Globus pallidus (tissue), 1 donor: ENCODE measurements at places on chromosomes 6 and 20.

GRCh38 chr6:25971187-25971821, 8.7 kb downstream of the TRIM38 start:
- DNase-seq = no peak

- DNase-seq = no peak
Measured at GRCh38 chr6:158398252-158399024, 86.2 kb downstream of the TULP4 start.

DNA sequence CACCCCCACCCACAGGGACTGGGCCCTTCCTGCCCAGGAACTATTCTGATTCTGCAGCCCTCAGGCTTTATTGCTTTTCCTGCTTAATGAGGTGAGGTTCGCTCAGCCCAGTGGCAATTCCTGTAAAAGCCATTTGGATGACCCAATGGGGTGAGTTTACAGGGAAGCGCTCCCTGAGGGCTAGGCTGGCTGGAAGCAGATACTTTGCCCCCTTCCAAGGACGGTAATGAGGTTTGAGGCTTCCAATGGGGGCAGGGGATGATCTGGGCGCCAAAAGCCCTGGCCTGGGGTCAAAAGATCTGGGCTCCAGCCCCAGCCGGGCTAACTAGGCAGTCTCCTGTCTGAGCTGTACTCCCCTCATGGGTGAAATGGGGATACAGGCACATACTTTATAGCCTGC, 41.8 kb downstream of the RIPOR3 start:
- no peak for DNase-seq

GRCh38 chr6:146860583-146860982, 261.8 kb downstream of the ADGB start:
- peak; percentile 32 for DNase-seq
